Stimulated activated CD4-positive, alpha-beta T cell treated with anti-CD3 and anti-CD28 coated beads, Interleukin-1b, Interleukin-23, amount 100 ng/mL, for 1 hour (primary cell): ENCODE measurements at places on chromosomes 1 and 21.

DNA sequence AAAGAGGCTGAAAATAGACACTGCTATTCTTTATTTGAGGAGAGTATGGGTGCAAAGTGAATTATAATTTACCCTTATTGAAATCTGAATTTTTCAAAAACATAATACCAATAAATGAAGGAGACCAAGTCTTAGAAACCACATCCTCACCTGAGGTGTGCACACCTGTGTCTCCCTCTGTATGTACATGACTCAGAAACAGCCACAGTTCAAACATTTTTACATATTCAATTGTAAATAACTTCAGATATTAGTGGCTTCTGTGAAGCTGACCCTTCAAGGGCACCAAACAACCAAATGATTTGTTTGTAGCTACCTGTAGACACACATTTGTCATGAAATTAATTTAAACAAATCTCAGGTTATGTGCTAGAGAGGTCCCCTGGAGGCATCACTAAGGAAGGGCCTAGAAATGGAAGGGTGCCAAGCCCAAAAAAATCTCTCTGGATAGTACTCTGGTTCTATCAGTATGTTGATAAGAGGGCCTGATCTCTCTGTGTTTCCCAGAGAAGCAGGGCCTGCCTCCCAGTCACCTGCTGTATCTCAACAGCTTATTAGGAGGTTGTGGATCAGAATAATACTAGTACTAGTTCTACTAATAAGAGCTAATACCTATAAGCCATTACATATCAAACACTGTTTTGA is 28.1 kb downstream of the ERI3 start:
- no peak for DNase-seq

DNA sequence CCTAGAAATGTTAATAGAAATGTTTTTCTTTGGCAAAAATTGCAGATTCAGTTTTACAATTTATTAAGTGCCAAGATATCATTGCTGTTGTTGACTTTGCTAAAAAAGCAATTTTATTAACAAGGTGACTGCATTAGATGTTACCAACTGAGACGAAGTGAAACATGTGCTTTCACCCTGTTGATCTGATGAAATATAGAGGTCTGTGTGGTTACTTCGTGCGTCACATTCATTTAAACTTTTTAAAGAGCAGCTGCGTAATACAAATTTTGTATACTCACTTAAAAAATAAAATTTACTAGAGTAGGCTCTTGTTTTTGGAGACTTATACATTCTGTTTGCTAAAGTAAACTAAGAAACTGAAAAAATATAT is 465.7 kb downstream of the USP25 start:
- DNase-seq = no peak

DNA sequence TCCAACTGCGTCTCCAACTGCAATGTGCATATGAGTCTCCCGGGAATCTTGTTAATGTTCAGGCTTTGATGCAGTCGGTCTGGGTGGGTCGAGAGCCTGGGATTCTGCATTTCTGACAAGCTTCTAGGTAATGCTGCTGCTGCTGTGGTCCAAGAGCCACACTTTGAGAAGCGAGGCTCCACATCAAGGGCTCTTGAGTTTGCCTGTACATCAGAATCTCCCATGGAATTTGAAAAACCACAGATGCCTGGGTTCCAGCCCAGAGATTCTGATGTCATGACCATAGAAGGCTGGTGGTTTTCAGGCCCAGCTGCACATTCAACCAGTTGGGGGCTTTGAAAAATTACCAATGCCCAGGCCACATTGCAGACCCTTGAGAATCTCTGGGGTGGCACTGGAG is 93.9 kb upstream of the TARDBP start:
- no peak for DNase-seq

DNA sequence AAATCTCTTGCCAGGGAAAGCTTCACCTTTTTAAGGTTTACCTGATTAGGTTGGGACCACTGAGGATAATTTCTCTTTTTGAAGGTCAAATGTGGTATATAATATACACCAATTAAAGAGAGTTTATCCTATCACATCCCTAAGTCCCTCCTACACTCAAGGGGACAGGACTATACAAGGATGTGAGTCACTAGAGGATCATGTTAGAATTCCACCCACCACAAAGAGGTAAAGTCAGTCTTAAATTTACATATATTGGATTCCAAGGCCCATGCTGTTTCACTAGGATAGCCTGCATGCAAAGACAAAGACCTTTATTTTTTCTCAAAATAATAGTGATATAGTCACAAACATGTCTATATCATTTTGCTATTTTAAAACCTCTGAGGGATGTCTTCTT is 164.4 kb downstream of the GIPC2 start:
- DNase-seq = no peak

GRCh38 chr1:101697072-101697471 is 299.7 kb downstream of the OLFM3 start:
- DNase-seq = no peak

- DNase-seq = no peak
These were observed 6.6 kb upstream of the SLFNL1 start for GRCh38 chr1:41028034-41028642.

GRCh38 chr1:90773812-90774211 is 56.7 kb upstream of the BARHL2 start:
- no peak for DNase-seq

- DNase-seq = no peak
These were observed 3.8 kb downstream of the PDPN start for GRCh38 chr1:13587256-13588030.

GRCh38 chr1:60924964-60925798 is 157.2 kb upstream of the NFIA start:
- DNase-seq = no peak

DNA sequence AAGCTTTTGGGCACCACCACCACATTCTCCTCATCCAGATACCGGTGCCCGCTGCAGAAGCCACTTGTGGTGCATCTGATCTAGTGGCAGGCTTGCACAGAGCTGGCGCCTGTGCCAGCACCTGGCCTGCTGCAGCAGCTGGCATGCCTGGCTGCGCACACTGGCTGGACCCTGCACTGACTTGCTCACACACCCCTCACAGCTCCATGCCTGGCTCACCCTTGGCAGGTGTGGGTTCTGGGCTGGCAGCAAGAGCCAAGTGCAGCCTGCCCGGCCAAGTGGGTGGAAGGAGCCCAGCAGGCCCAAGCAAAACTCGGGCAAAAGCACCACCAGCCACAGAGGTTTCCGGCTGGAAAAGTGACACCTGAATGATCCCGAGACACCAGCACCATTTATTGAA is 315.7 kb upstream of the RRP15 start:
- DNase-seq = no peak

DNA sequence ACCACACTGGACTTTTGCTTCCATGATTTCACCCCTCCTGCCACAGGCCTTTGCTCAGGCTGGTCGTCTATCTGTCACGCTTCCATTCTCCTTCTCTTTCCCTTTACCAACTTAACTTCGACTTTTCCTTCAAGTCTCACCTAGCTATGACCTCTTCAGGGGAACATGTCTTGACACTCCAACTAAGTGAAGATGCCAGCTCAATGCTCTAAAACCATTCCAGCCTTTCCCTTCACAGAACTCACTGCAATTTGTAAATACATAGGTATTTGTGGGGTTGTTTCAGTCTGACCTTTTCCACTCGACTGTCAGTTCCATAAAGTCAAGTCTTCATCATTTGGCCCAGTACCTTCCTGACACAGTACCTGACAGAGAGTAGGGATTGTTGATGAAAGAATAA is 358.6 kb upstream of the CAMK1G start:
- no peak for DNase-seq

DNA sequence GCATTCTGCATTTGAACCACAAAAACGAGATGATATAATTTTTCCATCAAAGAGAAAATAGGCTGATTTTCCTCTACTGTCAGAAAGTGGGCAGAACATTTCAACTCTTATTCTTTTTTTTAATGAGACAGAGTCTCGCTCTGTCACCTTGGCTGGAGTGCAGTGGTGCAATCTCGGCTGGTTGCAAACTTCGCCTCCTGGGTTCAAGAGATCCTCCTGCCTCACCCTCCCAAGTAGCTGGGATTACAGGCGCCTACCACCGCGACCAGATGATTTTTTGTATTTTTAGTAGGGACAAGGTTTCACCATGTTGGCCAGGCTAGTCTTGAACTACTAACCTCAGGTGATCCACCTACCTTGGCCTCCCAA is 11.6 kb downstream of the DSTYK start:
- no peak for DNase-seq

DNA sequence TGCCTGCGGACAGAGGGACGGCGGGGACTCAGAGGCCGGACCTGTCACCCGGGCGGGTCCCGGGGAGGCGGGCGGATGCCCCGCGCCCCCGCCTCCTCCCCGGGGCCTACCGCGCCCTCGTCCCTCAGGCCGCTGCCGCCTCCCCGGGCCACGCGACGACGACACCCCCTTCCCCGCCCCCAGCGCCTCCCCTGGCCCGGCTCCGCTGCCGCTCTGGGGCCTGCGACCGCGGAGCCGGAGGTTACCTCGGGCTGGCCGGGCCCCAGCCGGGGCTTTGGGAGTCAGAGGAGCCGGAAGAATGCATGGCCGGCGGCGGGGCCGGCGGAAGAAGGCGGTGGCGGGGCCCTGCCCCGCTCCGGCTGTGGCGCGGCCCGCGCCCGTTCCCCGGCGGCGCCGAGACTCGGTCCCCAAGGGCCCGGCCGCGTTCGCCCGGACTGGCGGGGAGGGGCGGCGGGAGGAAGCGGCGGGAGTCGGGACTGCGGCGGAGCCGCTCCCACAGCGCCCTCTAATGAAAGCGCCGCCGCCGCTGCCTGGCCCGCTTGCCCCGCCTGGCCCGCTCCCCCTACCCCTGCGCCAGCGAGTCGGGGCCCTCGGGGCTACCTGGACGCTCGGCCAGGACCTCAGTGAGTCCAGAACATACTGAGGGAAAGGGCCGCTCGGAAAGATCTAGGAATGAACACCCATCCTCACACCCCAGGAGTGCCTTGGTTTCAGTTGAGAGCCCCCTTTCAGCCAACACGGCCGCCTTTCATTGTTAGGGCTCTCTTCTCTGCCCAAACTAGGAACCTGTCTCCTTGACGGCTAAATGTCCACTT is at the start of gene LPGAT1:
LPGAT1 (minus strand) TSS at position 436 of the 815 bp plus-strand sequence. CDS start 1,467 bp downstream, outside the sequence.
- DNase-seq = peak; percentile 54

DNA sequence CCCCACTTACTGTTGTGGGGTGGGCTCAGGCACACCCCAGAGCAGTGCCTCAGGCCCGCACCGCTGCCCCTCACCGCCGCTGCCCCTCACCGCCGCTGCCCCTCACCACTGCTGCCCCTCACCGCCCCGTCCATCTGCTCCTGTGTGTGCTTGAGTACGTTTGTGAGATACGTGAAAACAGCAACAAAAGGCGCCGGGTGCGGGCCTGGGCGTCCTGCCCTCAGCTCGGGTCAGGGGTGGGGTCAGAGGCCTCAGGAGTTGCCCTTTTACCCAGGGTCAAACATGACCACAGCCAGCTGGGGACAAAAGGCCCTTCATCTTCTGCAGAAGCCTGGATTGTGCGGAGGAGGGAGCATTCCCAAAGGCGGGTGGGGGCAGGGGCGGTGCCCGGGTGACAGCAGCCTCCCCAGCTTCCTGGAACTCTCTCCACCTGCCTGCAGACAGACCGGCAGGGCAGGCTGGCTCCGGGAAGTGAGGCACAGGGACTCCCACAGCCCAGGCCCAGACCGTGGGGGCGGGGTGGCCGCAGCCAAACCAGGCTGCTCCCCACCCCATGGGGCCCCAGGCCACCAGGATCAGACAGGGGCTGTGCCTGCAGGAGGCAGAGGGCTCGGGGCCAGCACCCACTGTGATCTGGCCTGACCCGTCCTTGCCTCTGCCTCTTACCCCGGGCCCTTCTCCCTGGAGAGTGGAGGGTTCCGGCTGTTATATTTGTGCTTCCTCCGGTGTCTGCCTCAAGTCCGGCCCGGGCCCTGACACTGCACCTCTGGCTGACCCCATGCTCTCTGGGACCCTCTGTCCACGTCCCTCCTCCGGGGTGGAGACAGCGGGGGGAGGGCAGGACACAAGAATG is 2.3 kb upstream of the VWA1 start:
- no peak for DNase-seq

- DNase-seq = no peak
These were observed 7.4 kb downstream of the IFNAR1 start for GRCh38 chr21:33332143-33332542.
